ENCODE measurements at places on chromosomes 2 and 18. TPM values are rescaled to one million over a fixed set of nuclear protein-coding genes. Genes with fewer than 3 reads are reported as not detected.

Gene KIF5C
- total RNA-seq, result 0.08 TPM

Gene FAM237A
- total RNA-seq, result not detected

Gene MC4R
- not detected for total RNA-seq

Gene IL36A
- total RNA-seq, result not detected

Gene TMEM37
- not detected for total RNA-seq

Gene CD207
- total RNA-seq, result not detected

Gene FLACC1
- 1.2 TPM for total RNA-seq

Gene APOB
- total RNA-seq, result not detected

Gene MFF
- 42.5 TPM for total RNA-seq

Gene LOXHD1
- not detected for total RNA-seq

Gene ARHGAP25
- 1.1 TPM for total RNA-seq

Gene CUL3
- 51.8 TPM for total RNA-seq

Gene SF3B6
- 89.5 TPM for total RNA-seq

Gene VIL1
- total RNA-seq, result not detected

Gene PTPRN
- 9.0 TPM for total RNA-seq

Gene KLHL30
- total RNA-seq, result 0.59 TPM

Gene RNU2-63P
- total RNA-seq, result not detected

Gene PREB
- total RNA-seq, result 206 TPM

Gene PDE1A
- 26.8 TPM for total RNA-seq

Gene BIRC6
- 125 TPM for total RNA-seq

Gene EML6
- total RNA-seq, result 0.75 TPM

Gene LIPG
- total RNA-seq, result 33.1 TPM

Gene DSG2
- 8.9 TPM for total RNA-seq

Gene SLC14A1
- 225 TPM for total RNA-seq

Gene ITPRIPL1
- total RNA-seq, result 0.75 TPM

Gene POMC
- total RNA-seq, result 0.59 TPM

Gene XDH
- total RNA-seq, result 0.12 TPM

Gene CNNM3
- total RNA-seq, result 7.5 TPM

Gene IL18R1
- total RNA-seq, result 1.1 TPM

Gene SRD5A2
- total RNA-seq, result not detected

Gene GPR39
- total RNA-seq, result 0.98 TPM

Gene MYO7B
- 0.23 TPM for total RNA-seq

Gene DHX57
- 15.3 TPM for total RNA-seq

Gene ALK
- under 0.01 TPM for total RNA-seq

Gene PLCL1
- total RNA-seq, result 2.5 TPM

Gene PAIP2B
- 0.47 TPM for total RNA-seq

Gene GNAL
- total RNA-seq, result 0.12 TPM

Gene AKAIN1
- not detected for total RNA-seq

Gene CABYR
- total RNA-seq, result 2.0 TPM

Gene ZNF516
- 12.6 TPM for total RNA-seq

Gene ABHD1
- 0.08 TPM for total RNA-seq

Gene REG3A
- not detected for total RNA-seq

Gene TUBA4B
- not detected for total RNA-seq

Gene RTP5
- total RNA-seq, result not detected

Gene SYT4
- not detected for total RNA-seq

Gene NEU2
- not detected for total RNA-seq

Gene RAMP1
- 1.6 TPM for total RNA-seq

Gene ZNF521
- 31.2 TPM for total RNA-seq

Gene NRP2
- total RNA-seq, result 6.2 TPM

Gene ANKRD62
- total RNA-seq, result not detected

Gene LRRTM4
- not detected for total RNA-seq

Measured in smooth muscle cell of the coronary artery (primary cell).